Kidney epithelial cell (primary cell): ENCODE measurements at places on chromosomes 6 and 20. TPM values are rescaled to one million over a fixed set of nuclear protein-coding genes. Genes with fewer than 3 reads are reported as not detected.

- no peak for DNase-seq
Measured at GRCh38 chr20:41014561-41015088, 14.0 kb upstream of the TOP1 start.

GRCh38 chr6:151493804-151494234 is at the start of gene CCDC170:
TSS of gene CCDC170 (plus strand) at chr6:151494017. CDS start at chr6:151494129, 112 bp downstream.
- DNase-seq = no peak

GRCh38 chr6:152697634-152698033 is at the start of gene MYCT1:
TSS of gene MYCT1 (plus strand) at chr6:152697897. CDS start at chr6:152697903, 6 bp downstream.
- DNase-seq = no peak

GRCh38 chr6:63305277-63305676 is 14.5 kb downstream of the LGSN start:
- no peak for DNase-seq

- no peak for DNase-seq
Measured at GRCh38 chr20:59559863-59560262, 44.5 kb upstream of the PHACTR3 start.

DNA sequence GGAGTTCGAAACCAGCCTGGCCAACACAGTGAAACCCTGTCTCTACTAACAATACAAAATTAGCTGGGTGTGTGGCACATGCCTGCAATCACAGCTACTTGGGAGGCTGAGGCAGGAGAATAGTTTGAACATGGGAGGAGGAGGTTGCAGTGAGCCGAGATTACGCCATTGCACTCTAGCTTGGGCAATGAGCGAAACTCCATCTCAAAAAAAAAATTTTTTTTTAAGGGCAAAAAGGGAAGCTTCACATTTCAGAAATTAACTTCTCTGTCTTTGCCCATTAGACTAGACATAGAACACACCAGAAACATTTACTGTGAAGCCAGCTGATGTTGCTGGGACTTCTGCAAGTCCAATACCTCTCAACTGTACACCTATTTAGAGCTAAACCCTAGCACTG is 90.8 kb upstream of the HDAC2 start:
- no peak for DNase-seq

The SH3BGRL2 gene
- 31.1 and 31.6 TPM in 2 replicates for total RNA-seq

DNA sequence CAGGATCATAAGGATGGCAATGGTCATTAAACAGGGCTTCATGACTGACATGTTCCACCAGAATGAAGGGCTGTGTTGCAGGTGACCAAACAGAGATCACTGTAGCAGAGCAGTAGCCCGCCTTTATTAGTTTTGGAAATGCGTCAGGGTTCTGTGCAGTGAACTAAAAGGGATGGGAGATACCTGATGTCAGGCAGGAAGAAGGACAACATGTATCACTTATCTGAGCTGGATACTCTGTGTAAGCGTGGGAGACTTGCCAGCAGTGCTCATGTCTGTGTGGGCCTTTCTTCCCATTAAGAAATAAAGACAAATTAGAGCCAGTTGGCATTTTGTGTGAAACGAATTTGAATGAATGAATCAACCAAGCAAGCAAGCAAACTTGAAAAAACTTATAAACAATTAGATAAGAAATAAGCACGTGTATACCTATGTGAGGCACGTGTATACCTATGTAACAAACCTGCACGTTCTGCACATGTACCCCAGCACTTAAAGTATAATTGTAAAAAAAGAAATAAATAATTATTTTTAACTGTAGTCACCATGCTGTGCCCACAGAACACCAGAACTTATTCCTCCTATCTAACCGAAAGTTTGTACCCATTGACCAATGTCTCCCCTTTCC is at the start of gene DEFB116:
DEFB116 (minus strand) TSS at position 51 of the 628 bp plus-strand sequence; CDS start at position 51, 0 bp downstream.
- no peak for DNase-seq

DNA sequence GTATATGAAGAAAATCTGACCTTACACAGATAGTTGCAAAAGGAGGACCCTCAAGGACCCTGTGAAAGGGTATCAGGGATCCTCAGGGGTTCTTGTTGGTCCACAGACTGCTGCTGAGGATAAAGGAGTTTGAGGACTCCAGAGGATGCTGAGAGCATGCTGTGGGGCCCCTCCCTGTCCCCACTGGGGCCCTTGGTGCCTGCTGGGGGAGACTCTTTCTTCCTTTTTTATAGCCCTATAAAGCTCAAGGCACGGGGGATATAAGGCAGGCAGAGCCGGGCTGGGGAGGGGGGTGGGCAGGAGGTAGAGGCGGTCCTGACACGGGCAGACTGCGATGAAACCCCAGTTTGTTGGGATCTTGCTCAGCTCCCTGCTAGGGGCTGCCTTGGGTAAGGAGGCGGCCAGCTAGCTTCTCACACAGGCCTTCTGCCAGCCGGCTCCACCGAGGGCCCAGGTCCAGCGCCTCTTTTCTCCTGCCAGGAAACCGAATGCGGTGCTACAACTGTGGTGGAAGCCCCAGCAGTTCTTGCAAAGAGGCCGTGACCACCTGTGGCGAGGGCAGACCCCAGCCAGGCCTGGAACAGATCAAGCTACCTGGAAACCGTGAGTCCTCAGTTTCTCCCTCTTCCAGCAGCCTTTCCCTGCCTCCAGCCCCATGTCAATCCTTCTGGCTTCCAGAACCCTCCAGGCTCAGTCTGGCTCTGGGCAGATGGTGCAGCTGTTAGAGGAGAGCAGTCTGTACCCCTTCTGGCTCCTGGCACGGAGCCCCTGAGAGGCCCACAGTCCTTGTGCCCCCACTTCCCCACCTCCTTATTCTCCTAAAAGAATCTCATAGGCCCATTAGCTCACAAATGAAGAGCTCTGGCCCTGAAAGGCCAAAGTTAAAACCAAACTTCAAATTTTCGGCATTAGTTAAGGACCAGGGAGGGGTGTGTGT is at the start of gene LY6G6D:
LY6G6D (plus strand) TSS at position 327 of the 937 bp plus-strand sequence; CDS start at position 335, 8 bp downstream.
- no peak for DNase-seq

- no peak for DNase-seq
Measured at GRCh38 chr6:84263557-84263956, 36.1 kb upstream of the CEP162 start.

DNA sequence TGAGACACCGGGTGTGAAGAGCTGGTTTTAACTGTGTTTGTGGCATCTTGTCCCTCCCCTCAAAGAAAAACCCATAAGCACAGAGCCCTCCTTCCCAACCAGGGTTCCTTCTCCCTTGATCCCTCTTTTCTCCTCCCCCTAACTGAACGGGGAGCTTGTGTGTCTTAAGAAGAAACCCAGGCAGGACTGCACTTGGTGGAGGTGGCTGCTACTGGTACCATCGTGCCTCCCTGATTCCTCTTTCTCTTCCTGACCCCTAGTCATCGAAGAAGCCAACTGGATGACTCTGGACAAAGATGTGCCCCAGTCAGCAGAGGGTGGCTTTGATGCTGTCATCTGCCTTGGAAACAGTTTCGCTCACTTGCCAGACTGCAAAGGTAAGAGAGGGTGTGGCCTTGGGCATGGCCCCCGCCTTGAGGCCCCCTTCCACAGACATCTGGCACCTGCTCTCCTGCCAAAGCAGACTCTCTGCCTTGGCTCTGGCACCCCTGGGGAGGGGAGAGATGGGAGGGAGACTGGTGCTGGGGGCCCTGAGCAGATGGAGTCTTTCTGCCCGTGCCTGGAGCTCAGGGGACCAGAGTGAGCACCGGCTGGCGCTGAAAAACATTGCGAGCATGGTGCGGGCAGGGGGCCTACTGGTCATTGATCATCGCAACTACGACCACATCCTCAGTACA is 2.1 kb downstream of the GNMT start:
- no peak for DNase-seq

GRCh38 chr6:5763407-5763806 is 243.3 kb downstream of the NRN1 start:
- DNase-seq = no peak

GRCh38 chr6:15522856-15523529 is 139.8 kb downstream of the DTNBP1 start:
- no peak for DNase-seq

The DTD1 gene
- total RNA-seq = 158 and 214 TPM in 2 replicates
